ENCODE measurements at places on chromosomes 13 and 19. TPM values are rescaled to one million over a fixed set of nuclear protein-coding genes. Genes with fewer than 3 reads are reported as not detected.

DNA sequence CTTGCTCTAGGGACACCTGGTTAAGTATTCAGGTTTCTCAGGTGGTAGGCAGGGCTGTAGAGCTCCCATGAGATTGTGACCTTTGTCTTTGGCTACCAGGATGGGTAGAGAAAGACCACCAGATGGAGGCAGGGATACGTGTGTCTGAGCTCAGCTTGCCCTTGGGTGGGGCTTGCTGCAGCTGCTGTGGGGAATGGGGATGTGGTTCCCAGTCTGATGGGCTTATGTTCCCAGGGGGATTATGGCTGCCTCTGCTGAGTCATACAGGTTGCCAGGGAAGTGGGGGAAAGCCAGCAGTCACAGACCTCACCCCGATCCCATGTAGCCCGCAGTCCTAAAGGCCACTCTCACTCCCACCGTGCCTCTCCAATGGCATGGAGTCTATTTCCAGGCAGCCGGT lies 659.9 kb upstream of the KLF12 start:
- no peak for DNase-seq

DNA sequence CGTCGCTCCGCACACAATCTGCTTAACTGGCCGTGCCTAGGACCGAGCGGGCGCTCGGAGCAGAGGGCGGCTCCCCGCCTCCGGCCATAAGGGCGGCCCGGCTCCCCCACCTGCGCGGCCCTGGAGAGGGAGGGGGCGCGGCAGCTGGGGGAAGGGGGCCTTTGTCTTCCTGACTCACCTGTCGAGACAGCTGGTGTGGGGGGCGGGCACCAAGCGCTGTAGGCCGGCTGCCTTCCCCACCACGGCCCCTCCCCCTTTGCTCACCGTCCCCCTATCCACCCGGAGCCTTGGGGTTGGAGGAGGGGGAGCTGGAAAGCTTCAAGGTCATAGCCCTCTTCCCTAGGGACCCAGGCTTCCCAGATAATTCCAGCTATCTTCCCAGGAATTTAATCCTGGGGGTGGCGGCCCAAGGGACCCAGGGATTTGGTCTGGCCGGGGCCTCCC lies 1.2 kb downstream of the VASP start:
- no peak for DNase-seq

- DNase-seq, result no peak
These were observed 1.3 kb downstream of the OR10H5 start for GRCh38 chr19:15788594-15789270.

DNA sequence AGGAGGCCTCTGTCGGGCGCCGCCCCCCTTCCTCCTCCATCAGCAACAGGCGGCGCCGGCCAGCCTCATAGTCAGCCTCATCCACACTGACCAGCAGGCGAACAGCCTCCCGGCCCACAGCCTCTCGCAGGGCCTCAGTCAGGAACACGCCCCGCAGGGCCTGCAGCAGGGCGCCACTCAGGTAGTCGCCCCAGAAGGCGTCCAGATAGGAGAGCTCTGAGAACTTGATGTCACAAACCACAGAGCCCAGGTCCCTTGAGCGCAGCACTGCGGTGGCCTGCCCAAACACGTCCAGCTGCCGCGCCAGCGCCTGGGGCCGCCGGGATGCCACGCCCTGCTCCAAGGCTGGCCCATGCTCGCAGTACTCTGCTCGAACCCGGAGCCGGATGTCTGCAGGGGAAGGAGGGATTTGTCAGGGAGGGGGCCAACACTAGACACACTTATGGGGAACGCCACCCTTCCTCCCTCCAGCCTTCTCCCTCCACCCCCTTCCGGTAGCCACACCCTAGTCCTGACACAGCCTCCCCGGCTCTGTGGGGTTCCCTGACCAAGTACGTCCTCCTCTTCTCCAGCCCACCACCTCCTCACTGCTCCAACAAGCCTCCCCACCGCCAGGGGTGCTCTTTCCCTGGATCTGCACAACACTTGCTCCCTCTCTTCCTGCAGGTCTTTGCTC lies 17.9 kb downstream of the DEDD2 start:
- no peak for DNase-seq

- no peak for DNase-seq
These were observed 221.8 kb upstream of the UBL3 start for GRCh38 chr13:30071969-30072817.

- no peak for DNase-seq
These were observed 35.6 kb downstream of the EFNB2 start for GRCh38 chr13:106499896-106500295.

DNA sequence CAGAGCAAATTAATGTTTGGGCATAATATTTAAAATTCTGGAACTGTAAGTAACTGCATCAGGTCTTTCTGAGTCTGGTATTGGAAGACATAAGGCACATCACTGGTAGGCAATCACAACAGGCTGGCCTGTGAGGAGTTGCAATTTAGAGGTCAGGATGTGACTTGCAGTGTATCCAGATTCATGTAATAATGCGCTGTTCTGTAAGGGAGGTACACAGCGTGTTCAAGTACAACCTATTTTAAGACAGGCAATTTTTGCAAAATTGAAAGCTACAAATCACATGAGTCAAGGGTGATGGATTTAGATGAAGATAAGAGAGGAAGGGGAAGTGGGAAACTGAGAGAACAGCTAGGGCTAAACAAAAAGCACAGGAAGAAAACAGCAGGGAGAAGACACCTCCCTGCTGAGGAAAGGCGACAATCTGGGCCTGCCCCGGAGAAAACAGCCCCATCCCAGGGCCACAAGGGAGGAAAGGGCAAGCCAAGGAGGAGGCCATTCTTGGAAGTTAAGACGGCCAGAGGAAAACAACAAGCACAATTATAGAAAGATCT lies 138.1 kb downstream of the LACC1 start:
- no peak for DNase-seq

PPP1R13L gene
- total RNA-seq, result 12.1 TPM

NMRK2 gene
- total RNA-seq, result not detected

Measured in HFFc6 (cell line).